ENCODE measurements at places on chromosomes 11 and 22. TPM values are rescaled to one million over a fixed set of nuclear protein-coding genes. Genes with fewer than 3 reads are reported as not detected.

DNA sequence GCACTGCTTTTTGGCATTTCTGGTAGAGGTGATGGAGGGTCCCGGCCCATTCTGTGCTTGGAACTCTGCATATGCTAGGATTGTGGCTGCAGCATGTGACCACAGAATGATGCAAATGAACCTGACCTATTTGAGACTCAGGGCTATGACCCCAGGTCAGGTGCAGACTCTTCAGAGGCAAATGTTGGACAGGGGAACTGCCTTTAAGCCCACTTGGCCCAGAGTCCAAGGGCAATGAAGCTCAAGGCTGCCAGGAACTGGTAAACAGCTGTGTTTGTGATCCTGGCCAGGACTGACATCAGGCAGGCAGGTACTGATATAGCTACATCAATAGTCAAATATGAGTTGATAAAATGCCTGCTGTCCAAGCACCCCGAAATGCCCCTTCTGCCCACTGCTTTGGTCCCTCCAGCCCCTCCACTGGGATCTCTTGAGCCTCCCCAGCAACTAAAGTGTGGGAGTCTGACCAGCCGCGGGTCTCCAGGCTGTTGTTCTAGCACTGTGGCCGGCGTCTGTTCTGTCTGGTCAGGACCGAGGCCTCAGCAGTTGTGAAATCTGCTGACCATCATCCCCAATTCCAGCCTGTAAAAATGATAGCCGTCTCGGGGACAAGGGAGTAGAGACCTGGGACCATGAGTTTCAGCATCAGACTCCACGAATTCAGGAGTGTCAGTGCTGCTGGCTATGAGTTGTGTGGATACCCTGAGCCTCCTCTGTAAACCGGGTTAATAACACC lies 82.4 kb upstream of the EIF3D start:
- no peak for DNase-seq

DNA sequence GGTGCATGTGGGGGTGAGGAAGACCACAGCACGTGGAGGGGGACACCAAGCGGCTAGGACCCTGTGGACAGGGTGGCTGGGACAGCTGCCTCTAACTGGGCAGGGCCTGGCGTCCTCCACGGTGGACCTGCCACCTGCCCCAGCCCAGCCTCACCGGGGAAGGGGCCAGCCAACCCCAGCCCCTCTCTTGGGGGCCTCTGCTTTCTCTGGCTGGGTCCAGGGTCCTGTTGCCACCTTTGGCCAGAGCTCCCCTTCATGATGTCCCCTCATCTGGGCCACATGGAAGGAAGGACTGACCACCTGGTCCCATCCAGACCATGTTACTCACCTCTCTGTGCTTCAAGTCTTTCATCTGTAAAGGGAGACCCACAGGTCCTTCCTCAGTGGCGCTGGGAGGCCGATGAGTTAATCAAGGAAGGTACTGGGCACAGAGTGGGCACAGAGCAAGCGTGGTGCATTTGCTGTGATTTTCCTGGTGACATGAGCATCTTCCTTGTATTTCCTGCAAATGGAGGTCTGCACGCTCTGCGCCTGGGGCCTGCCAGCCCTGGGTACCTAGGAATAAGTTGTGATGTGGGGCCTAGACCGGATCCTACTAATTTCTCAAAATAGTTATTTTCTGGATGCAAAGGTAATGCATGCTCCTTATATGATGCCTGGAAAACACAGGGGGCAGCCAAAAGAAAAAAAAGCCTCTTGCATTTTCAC lies 538.4 kb downstream of the TBC1D22A start:
- DNase-seq, result no peak

Gene UVRAG
- 17.7 TPM for total RNA-seq

Gene OR51I1
- not detected for total RNA-seq

Gene OR4D5
- not detected for total RNA-seq

Gene MRGPRE
- not detected for total RNA-seq

Measured in RPMI7951 (cell line).